ENCODE measurements at places on chromosomes 2 and 18.

GRCh38 chr2:173441222-173441621 lies 86.5 kb downstream of the CDCA7 start:
- DNase-seq: no peak

GRCh38 chr2:25178976-25179375 lies 10.6 kb upstream of the POMC start:
- no peak for DNase-seq

GRCh38 chr2:127226520-127227263 lies 6.6 kb upstream of the CYP27C1 start:
- peak; percentile 62 for DNase-seq

DNA sequence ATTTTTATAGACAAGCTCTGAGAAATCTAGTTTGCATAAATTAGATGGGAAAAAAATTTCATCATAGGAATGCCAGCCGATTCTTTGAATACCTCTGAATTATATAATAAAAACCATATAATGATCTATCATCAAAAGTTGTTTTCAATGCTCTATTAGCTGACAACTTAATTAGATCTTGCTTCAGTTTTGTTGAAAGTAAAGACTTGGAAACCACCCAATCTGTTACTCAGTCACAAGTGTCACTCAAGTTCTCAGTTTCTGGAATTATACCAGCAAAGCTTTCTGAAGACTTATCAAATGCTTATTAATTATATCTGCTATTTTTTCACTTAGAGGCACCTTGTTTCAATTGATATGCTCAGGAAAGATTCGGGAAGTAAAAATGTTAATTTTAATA lies 17.4 kb upstream of the TP53I3 start:
- no peak for DNase-seq

DNA sequence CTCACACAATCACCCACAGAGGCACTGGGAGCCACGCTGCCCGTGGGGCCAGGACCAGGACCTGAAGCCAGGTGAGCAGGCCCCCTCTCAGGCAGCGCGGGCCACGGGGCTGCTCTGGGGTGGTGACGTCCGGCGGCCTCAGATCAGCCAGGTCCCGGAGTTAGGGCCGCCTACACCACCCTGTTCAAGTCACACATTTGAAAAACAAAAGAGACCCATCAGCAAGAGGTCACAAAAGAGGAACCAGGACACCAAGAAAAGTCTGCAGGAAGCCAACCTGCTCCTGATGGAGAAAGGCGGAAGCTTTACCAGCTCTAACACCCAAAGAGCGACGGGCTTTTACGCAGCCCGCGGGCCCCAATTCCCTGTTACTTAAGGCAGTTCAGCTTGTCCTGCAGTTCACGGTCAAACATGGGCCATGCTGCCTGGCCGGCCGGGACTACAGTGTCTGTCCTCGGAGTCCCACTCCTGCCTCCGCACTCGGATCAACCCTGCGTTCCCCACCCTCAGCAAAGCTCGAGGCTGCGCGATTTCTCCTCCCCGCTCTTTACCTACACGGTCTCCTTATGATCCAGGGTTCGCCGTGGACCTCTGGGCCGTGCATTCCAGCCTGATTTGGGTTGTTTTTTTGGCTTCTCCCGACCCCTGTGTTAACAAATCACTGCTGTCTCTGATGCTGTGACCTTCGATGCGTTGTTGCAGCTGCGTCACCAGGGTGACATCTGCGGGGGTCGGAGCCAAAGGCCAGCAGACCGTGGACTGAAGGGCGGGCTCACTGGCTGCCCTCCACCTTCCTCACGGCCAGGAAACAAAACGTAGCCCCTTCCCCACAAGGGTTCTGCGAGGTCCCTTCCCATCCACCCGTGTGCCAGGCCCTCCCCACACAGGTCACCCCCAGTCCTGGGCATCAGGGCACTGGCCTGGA lies 31.0 kb downstream of the SNORC start:
- no peak for DNase-seq

DNA sequence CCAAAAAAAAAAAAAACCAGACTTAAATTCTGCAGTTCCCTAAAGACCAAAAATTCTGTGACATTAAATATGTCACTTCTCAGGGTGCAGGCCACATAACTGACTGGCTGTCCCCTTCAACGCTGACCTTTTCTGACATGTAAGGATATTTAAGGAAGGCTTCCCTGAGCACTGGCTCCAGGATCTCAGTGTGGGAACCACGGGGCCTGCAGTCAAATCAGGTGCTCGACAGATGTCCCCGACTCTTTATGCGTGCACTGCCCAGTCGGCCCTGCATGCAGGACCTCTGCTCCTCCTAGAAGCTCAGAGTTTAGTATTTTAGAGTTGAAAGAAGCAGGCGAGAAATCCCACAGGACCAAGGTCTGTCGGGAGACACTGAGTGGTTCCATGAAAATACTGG lies 69.4 kb upstream of the POMC start:
- DNase-seq: no peak

DNA sequence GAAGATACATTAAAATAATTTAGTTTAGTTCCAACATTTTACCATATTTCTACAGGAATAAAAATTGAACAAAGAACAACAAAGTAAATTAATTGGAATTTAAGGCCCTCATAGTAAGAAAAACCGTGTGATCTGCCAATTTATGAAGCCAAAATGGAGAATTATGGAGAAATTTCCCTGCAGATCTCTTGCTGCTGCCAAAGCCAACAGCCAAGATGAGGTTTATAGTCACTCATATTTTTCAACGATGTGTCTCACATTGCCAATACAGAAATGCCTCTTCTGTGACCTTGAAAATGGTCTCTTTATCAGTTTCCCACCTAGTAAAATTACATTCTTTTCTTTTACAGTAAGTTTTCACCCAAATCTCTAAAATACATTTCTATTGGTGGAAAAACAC lies 317.2 kb upstream of the FIGN start:
- DNase-seq: no peak

GRCh38 chr2:149490296-149490695 lies 97.3 kb downstream of the MMADHC start:
- DNase-seq: no peak

- no peak for DNase-seq
These were observed 64.9 kb downstream of the NCKAP5 start for GRCh38 chr2:133503323-133503722.

DNA sequence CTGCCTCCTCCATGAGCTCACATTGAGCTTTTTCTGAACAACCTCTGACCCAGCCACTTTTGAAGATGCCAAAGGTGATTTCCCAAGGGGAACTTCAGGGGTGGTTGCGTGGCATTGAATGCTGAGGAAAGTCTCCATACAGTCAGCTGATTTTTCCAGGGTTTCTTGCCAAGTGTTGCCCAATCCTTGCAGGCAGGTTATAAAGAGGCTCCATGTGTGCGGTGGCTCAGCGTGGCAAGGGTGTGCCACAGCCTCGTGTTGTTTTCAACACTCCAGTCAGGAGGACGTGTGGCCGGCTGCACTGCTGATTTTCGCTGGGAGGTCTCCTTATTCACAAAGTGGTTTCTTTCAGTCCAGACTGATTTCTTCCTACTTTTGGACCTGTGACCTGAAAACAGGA lies 81.4 kb upstream of the GATA6 start:
- DNase-seq: no peak

DNA sequence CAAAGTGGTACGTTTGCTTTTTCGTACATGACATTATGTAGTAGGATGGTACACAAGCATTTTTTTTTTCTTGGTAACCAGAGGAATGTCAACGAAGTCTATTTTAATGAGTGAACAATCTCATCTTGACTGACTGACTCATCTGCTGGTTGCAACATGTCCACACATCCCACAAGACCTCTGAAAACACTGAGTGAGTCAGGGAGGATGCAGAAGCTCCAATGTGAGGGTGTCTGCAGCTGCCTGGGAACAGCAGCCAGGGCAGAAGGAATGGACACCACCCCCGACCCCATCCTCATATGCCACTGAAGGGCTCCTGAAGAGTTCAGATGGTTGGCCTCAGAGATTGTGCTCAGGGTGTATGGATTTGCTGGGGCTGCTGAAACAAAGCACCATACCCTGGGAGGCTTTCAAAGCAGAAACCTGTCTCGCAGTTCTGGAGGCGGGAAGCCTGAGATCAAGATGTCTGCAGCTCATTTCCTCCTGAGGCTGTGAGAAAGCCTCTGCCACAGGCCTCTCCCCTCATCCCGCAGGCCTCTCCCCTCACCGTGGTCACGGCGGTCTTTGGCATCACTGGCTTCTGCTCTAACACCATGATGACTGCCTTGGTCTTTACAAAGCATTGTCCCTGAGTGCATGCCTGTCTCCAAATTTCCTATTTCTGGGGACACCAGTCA lies 124.6 kb downstream of the LRATD1 start:
- peak; percentile 38 for DNase-seq

DNA sequence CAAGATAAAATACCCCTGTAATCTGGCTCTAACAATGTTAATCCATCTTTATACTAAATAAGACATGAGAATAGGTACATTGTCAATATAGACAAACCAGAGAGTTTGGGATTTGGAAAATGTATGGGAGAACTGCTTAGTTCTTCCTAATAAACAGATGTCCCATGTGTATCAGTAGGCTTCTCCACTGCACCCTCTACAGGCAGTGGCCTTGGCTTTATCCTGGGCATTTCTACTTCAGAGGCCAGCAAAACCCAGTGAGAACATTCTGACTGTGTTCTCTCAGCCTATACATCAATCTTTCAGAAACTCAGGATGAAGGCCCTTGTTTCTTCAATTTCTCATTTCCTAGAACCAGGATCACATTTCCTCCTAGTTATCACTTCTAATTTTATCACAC lies 1167.5 kb upstream of the ACVR2A start:
- no peak for DNase-seq

GRCh38 chr2:2846332-2847208 lies 515.5 kb upstream of the MYT1L start:
- DNase-seq: no peak

GRCh38 chr2:105324101-105324500 lies 5.4 kb downstream of the TGFBRAP1 start:
- DNase-seq: no peak

- no peak for DNase-seq
These were observed 68.9 kb upstream of the BOD1L2 start for GRCh38 chr18:57077786-57078552.

DNA sequence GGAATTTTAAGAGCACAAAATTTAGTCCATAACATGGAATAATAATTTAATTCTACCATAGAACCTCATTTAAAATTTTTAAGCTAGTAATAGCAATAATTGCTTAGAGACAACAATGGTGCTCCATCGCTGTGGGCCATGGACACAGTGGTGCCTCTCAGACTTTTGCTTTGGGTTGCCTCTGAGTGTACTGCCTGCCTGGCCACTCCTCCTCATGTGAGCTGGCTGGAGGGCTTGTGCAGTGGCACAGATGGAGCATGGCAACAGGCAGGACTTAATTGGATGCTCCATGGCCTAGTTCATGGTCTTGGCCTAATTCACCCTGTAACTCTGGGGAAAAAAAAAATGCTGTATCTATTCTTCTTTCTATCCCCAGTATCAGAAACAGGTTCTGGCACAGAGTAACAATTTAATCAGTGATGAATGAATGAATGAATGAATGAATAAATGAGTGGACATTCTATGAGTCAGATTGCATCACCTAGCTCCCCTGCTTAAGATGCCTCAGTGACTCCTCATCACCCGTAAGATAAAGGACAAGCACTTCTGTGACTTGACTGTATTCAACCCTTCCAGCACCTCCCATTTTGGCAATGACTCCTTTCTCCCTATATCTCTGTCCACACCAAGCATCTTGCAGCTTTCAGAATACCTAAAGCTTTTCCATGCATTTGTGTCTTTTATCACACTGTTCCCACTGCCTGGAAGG lies 211.8 kb upstream of the SLC14A2 start:
- no peak for DNase-seq

DNA sequence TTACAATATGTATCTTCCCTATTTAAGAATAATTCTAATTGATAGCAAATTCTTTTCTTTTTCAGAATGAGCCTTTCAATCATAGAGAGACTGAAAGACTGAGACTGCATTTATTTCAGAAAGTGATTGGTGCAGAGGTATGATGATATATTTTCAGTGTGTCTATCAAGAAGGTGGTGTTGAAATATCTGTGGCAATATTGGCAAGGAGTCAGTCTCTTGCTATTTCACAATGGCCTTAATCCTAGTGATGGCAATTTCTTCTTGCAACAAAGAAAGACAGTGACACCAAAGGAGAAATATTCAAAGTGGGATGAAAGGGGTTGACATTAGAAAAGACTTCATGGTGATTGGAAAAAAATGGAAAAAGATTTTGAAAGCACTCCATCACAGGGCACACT lies 21.7 kb upstream of the ZBTB14 start:
- no peak for DNase-seq

DNA sequence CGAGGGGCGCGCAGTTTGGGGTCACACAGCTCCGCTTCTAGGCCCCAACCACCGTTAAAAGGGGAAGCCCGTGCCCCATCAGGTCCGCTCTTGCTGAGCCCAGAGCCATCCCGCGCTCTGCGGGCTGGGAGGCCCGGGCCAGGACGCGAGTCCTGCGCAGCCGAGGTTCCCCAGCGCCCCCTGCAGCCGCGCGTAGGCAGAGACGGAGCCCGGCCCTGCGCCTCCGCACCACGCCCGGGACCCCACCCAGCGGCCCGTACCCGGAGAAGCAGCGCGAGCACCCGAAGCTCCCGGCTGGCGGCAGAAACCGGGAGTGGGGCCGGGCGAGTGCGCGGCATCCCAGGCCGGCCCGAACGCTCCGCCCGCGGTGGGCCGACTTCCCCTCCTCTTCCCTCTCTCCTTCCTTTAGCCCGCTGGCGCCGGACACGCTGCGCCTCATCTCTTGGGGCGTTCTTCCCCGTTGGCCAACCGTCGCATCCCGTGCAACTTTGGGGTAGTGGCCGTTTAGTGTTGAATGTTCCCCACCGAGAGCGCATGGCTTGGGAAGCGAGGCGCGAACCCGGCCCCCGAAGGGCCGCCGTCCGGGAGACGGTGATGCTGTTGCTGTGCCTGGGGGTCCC lies at the start of gene ITGA4:
Gene ITGA4, plus strand, starts transcription at position 266 of the 620 bp plus-strand sequence. Its CDS starts 269 bp downstream, at position 535.
- DNase-seq: peak; percentile 35

GRCh38 chr18:75183524-75183923 lies 25.4 kb downstream of the PTGR3 start:
- DNase-seq: no peak

DNA sequence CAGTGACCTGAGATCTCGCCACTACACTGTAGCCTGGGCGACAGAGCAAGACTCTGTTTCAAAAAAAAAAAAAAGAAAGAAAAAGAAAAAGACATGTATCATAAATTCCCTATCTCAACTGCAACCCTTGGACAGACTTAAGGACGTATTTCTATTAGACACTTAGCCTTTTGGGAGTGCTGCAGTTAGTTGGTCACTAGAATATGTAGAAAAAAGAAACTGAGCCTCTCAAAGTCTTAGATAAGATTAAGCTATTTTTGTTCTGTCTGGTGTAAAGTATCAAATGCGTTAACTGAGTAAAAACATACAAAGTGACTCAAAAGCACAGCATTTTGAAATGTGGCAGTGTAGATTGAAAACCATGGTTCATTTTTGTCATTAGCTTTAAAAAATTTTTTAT lies 7.3 kb downstream of the NBEAL1 start:
- DNase-seq: no peak

- DNase-seq: no peak
These were observed 24.2 kb downstream of the SIX3 start for GRCh38 chr2:44965684-44966083.

DNA sequence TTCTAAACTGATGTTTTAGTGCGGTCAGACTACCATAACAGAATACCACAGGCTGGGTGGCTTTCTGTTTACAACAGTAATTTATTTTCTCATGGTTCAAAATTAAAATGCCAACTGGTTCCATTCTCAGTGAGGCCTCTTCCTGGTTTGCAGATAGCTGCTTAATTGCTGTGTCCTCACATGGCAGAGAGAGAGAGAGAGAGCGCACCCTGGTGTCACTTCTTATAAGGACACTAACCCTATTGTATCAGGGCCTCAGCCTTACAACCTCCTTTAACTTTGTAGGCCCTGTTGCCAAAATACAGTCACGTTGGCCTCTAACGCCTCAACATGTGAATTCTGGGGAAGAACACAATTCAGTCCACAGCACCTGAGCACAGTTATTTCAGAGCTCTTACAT lies 37.5 kb upstream of the ZNF385B start:
- DNase-seq: peak; percentile 0

All from astrocyte of the cerebellum (primary cell).